ENCODE measurements at places on chromosomes 11 and 22. TPM values are rescaled to one million over a fixed set of nuclear protein-coding genes. Genes with fewer than 3 reads are reported as not detected.

DNA sequence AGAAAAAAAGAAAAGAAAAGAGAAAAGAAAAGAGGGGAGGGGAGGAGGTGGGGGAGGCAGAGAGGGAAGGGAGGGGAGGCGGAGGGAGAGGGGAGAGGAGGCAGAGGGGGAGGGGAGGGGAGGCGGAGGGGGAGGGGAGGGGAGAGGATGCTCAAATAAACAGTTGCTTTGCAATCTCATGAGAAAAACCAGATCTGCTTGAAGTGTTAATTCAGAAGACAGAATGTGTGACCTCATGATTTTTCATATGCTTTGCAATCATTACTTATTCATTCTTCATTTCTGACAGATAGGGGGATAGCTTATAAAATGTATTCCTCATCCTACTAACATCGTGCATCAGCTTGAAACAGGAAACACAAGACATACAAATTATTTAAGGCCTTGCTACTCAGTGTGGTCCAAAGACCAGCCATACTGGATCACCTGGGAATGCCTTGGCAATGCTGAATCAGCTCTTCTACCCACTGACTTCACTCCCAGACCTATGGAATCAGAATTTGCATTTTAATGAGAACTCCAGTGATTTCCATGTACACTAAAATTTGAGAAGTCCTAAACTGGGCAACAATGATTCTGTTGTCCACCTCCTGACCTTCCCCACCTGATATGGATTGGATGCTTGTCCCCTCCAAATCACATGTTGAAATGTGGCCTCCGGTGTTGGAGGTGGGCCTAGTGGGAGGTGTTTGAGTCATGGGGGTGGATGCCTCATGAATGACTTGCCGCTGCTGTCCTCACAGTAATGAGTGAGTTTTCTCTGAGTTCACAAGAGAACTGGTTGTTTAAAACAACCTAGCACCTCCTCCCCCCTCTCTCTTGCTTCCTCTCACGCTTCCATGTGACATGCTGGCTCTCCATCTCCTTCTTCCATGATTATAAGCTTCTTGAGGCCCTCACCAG lies 69.2 kb downstream of the CCDC34 start:
- DNase-seq: no peak

GRCh38 chr11:34263441-34264091 lies 94.2 kb downstream of the ABTB2 start:
- DNase-seq: peak; percentile 68

- DNase-seq: no peak
These were observed 12.1 kb upstream of the CHRM1 start for GRCh38 chr11:62933285-62933684.

DNA sequence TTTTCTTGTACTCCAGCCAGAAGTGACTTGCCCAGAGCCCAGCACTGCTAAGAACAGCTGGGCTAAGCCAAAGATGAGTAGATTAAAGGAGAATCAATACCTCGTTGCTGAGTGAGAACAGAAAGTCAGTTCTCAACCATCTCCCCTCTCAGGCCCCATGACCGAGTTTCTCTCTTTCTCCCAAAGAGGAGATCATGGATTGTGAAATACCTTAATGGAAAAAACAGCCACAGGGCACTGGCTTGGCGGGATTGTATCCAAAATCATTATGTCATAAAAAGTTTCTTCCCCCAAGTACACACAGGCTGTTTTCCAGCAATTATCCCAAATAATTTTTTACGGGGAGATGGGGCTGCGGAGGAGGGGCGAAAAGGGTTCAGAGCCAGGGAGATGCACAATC lies 111.8 kb upstream of the TMEM45B start:
- no peak for DNase-seq

DNA sequence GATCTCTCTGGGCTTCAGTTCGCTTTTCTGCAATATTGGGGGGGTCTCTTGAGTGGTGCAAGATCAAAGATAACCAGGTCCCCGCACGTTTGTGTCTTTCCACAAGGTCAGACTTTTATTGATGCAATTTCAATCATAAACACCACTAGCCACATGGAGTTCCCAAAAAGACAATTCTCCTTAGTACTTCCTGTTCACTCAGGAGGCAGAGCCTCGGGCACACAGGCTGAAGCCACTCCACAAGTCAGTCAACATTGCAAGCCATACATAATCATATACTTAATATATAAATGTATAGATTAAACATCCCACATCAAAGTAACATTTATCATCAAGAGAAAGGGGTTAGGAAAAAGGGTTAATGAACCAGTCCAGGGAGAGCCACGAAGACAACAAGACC lies 12.0 kb downstream of the ST14 start:
- DNase-seq: no peak

- peak; percentile 77 for DNase-seq
These were observed 25.6 kb upstream of the SUSD2 start for GRCh38 chr22:24155627-24156140.

DNA sequence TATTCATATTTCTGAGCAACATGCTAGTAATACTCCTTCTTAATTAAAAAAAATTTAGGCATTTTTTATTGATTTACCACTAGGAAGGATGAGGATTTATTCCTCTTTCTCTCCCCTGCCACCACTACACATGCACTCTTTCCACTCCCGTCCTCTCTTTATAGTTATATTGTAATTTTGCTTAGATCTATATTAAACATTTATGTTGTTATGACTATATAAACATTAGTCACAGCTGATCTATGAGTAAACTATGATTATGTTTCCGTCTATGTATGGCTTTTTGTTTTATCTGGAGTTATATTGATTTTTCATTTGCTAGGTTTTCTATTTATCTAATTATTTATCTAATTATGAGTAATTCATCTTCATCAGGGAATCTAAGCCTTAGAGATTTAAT lies 17.8 kb downstream of the CCDC15 start:
- no peak for DNase-seq

GRCh38 chr11:63961608-63962412 lies 12.6 kb upstream of the COX8A start:
- DNase-seq: no peak

DNA sequence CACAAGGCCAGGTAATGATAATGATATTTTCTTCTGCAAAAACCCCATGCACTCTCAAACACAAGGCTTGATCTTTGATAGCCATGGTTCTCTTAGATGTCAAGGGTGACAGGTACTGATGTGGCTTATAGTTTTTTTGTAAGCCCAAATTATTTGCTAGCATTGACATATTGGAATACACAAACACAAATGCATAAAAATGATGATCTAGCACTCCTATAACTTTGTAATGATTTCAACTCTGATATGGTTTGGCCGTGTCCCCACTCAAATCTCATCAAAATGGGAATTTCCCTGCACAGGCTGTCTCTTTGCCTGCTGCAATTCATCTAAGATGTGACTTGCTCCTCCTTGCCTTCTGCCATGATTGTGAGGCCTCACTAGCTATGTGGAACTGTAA lies 572.5 kb upstream of the CCDC90B start:
- DNase-seq: no peak

GRCh38 chr11:12287374-12288211 lies 89.8 kb upstream of the PARVA start:
- DNase-seq: no peak

- DNase-seq: no peak
These were observed 106.3 kb upstream of the CARD18 start for GRCh38 chr11:105245781-105246315.

- DNase-seq: no peak
These were observed 96.1 kb downstream of the CD44 start for GRCh38 chr11:35235157-35235468.

GRCh38 chr22:36923131-36923788 lies 9.8 kb downstream of the CSF2RB start:
- no peak for DNase-seq

GRCh38 chr11:117752721-117753237 lies 44.2 kb downstream of the DSCAML1 start:
- no peak for DNase-seq

The ACR gene
- not detected for total RNA-seq

The CNGA4 gene
- not detected for total RNA-seq

The RGL4 gene
- total RNA-seq: not detected

The TIMP3 gene
- total RNA-seq: 104 TPM

The VSIG10L2 gene
- total RNA-seq: not detected

The NOL12 gene
- total RNA-seq: 20.4 TPM
